ENCODE measurements at places on chromosomes 1 and 21.

GRCh38 chr1:157984469-157984868, 9.0 kb upstream of the KIRREL1 start:
- DNase-seq: no peak

DNA sequence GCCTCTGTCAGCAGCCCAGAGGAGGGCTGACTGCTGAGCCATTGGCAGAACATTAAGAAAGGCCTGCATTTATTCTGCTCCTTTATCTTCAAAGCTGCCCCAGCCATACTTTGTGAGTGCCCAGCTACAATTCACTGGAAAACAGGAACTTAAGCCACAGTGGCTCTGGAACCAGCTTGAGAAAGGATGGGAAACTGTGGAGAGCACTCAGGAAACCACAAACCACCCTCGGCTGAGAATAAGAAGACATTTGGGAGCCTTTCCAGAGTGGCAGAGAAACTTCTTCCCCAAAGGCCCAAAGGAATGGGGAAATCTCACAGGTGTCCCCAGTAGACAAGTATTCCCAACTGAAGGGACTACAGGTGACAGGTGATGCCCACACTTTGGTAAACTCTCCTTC, 1.8 kb downstream of the LAMB3 start:
- DNase-seq: no peak

GRCh38 chr1:200671235-200671786, 1.6 kb upstream of the DDX59 start:
- no peak for DNase-seq

- DNase-seq: no peak
Observed at GRCh38 chr1:177872308-177872900, 97.5 kb downstream of the SEC16B start.

DNA sequence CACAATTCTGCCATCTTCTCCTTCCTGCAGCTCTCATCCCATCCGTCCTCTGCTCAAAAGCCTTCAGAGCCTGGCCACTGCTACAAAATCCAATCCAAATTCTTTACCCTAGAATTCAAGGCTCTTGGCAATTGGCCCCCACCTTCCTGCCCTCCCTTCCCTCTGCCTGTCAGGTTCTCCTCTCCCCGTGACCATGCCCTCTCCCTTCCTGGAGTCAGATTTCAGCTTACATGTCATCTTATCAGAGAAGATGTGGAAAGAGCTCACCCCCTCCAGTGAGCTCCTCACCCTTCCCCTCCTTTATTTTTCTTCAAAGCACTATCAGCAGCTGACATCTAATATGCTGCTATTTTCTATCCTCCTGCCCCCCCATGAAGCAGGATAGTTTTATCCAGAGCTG, 86.9 kb downstream of the GRIK3 start:
- DNase-seq: no peak

Data from iPS DF 6.9 (cell line).